ENCODE measurements at places on chromosomes 1 and 21.

DNA sequence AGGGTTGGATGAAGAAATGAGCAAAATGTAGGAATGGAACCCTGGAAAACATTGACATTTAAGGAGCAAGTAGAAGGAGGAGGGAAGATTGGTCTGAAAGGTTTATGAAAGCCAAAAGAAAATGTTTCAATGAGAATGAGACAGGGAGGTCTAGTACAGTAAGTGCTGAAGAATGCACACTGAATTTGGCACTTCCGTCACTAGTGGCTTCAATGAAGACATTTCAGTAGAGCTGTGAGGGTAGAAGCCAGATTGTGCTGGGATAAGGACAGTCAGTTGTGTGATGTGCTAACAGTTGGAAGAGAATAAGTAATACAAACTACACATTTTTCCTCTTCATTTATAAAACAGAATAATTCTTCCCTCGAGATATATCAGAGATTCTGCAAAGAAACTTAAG lies 17.1 kb downstream of the THEM4 start:
- no peak for DNase-seq

DNA sequence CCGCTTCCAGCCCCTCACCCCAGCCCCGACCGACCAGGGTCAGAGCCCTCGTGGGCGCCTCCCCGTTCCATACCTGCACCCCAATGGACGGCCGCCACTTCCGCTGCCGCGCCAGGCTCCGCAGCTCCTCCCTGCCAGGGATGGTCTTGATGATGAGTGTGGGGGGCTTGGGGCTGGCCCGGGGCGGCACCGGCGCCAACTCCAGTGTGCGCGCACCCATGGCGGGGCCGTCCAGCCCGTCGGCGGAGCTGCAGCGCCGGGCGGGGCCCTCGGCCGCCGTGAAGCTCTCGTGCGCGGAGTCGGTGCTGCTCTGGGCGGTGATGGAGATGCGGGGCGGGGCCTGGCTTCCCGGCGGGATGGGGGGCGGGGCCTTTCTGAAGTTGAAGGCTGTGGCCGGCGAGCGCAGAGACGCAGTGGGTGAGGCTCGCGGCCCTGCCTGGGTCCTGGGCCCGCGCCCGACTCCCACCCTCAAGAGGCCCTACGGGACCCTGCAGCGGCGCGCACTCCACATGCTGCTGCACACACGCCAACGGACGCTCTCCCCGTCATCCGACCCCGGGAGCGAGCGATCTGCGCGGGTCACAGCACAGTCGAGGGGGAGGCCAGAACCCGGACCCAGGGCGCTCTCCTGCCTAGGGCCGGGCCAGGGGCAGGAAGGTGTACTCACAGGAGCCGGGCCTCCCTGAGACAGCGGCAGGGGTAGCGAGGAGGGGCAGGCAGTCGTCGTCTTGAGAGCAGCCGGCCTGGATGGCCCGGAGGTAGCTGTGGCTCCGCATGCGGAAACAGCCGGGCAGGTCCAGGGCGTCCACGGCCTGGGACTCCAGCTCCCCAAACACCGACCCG lies 26.1 kb upstream of the SMIM12 start:
- DNase-seq: no peak

GRCh38 chr21:44711327-44712202 lies at the start of gene TSPEAR:
TSPEAR (minus strand) TSS chr21:44711572; CDS start chr21:44711514, 58 bp downstream.
- DNase-seq: no peak

- no peak for DNase-seq
Observed at GRCh38 chr1:234188454-234188792, 184.8 kb upstream of the COA6 start.

- no peak for DNase-seq
Observed at GRCh38 chr1:157975228-157975950, 18.1 kb upstream of the KIRREL1 start.

DNA sequence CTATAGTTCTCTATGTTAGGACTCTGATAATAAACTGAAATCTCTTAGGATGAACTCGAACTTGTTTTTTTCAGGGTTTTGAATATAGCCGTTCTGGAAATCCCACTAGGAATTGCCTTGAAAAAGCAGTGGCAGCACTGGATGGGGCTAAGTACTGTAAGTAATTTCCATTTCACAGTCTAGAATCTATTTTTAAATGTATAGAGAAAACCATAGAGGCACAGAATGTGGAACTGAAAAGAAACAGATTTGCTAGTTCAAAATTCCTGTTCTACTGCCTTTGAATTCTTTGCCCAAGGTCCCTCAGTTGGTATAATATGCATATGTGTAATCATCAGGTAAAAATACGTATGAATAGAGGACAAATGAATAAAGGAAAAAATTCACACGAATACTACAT lies 4.8 kb downstream of the CTH start:
- no peak for DNase-seq

DNA sequence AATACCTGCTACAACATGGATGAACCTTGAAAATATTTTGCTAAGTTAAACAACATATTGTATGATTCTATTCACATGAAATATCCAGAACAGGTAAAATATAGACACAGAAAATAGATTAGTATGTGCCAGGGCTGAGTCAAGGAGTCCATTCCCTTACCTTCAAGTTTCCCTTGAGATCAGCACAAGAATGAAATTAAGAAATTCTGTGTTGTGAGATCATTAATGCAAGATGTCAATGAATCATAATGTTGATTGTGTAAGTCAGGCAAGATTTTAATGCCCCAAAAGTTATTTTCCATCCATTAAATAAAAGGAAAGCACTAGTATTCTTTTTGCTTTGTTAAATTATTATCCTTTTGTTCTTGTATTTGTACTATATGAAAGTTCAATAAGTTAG lies 139.4 kb downstream of the MRPL39 start:
- no peak for DNase-seq

DNA sequence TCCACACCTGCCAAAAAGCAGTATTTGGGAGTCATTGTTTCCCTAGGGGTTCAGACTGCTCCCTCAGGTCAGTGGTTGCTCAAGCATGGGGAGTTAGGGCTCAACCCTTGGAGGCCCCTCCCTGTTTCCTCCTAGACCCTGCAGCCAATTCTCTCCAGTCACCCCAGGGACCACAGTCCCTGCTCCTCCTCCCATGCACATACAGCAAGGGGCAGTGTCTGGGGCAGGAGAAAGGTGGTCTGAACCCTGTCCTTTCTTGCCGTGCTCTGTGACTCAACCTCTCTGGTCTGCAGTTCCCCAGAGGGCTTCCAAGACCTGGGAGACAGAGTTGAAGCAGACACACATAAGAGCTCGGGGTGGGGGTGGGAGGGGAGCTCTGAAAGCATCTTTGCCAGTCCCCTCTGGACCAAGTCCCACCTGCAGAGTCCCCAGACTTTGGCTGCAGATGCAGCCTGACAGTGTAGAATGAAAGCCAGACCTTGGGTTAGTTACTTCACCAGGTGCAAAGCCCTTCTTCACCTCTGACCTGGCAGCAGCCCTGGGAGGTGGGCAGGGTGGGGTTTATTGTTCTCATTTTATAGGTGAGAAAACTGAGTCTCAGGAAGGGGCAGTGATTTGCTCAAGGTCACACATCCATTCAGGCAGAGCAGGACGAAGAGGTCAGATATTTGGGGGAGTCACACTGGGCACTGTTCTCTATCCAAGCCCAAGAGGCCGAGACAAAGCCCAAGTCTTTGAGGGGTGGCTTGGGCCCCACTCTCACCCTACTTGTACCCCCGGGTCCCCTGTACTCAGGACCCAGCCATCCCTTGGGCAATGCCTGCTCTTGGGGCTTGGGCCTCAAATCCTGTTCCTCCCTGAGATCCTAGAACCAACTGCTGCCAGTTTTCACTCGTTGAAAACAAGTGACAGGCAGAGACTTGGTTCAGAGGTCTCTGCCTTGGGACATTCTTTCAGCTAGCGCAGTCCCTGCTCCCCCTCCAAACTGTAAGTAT lies 748 bp downstream of the PDZK1IP1 start:
- DNase-seq: no peak

DNA sequence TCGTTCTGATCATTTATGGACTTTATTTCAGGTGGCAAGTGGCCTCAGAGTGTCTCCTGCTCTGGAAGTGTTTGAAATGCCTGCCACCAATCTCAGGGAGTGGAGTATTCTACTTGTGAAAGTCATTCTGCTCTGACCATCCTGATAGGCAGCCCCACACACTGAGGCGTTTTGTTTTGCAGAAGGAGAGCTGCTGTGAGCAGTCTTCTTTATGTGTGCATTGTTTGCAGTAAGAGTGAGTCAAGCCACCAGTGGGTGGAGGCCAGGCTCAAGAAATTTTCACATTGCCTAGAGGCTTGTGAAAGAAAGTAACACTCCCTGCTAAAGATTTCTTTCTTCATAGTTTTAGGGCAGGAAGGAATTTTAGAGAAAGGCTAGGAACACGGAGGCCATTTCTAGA lies 204.4 kb downstream of the SLC35F3 start:
- no peak for DNase-seq

DNA sequence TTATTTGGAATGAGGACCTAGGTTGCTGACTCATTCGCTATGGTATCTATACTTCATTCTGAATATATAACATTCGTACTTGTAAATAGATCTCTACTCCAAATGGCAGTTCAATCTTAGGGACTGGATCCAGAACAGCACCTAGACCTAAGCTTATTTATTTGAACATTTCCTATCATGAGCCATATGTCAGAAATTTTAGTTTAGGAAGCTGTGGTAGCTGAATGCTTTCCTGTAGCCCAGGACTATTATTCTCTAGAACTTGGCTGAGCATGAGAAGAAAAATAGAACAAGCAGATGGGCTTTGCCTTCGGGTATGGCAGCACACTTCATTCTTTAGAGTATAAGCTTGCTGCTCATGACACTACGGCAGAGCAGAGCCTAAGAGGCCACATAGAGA lies 1114.4 kb upstream of the B3GALT2 start:
- DNase-seq: no peak

DNA sequence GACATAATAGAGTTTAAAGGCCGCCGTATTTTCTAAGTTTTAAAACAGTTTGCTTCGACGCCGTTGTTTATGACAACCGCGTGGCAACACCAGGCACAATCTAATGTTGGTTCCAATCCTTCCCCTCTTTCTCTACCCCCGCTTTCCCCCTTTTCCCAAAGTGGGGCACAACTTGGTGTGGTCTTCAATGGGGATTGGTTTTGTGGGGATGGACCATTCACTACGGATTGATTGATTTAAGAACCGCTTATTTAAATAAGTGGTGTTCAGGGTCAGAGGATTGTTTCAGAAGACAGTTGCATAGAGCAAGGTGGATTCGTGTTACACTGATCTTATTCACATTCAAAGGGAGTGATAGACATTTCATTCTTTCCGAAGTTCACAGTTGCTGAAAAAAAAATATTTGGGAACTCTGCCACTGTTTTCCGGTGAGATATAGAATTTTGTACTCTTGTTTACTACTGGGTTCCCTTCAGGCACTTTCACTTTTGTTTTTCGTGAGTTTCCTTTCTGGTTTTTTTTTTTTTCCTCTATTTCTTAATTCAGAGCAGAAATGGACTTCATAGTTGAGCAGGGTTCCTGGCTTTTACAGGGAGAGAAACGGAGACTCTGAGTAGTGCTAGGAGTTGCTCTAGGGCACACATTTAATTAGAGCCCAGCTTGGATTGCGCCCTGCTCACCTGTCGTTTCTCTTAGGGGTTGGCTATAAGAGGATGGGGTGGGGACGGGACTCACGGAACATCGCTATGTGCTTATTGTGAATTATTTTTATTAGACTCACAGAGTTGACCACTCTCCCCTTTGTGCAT lies 79.6 kb upstream of the AK4 start:
- DNase-seq: peak; percentile 59

DNA sequence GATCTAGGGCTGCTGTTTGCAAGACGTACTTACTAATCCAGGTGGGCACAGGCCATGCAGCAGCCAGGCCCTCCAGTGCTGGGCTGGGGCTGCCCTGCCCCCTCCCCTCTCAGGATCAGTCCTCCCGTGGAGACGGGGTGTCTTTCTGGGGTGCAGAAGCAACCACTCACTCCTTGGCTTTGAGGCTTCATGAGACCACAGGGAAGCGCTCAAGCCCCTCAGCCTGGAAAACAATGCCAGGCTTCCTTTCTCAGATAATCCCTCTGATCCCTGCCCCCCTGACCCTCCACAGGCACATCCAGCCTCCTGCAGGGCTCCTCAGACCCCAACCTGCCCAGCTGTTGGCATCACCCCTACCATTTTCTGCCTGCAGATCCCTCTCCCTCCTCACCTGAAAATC lies 13.9 kb upstream of the C2CD2 start:
- no peak for DNase-seq

DNA sequence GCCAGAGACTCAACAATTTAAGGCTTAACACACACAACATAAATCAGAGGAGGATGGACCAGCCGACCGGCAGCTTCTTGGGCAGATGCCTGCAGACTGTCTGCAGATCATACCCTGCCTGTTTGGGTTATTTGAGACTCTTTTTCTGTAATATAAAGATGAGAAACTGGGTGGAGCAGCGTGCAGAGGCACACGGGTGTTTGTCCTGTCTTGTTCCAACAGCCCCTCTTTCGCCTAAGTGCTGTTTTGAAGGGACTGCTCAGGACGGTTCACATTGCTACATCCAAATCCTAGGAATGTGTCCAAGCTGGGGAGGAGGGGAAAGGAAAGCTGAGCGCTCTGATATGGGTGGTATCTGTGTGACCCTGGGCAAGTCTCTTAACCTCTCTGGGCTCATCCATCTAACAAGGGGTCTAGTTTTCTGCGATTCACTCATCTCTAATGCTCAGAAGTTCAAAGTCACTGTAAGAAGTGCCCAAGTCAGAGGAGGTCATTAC lies 149.9 kb downstream of the CLIC6 start:
- no peak for DNase-seq

GRCh38 chr21:35086357-35086756 lies 37.3 kb upstream of the RUNX1 start:
- no peak for DNase-seq

DNA sequence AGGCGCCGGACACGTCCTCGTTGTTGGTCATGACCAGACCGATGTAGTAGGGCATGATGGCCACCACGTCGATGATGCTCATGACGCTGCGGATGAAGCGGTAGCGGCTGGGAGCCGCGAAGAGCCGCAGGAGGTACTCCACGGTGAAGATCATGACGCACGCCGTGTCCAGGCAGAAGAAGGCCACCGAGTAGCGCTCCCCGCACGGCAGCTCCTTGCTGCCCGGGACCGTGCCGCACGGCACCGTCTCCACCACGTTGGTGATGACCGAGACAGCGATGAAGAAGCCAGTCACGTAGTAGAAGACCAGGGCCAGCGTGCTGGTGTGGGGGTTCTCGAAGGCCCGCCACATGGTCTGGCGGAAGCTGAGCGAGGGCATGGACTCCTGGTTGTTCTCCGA lies 7.6 kb downstream of the KCND3 start:
- DNase-seq: no peak

GRCh38 chr1:94514095-94514727 lies 27.3 kb downstream of the F3 start:
- DNase-seq: peak; percentile 7

DNA sequence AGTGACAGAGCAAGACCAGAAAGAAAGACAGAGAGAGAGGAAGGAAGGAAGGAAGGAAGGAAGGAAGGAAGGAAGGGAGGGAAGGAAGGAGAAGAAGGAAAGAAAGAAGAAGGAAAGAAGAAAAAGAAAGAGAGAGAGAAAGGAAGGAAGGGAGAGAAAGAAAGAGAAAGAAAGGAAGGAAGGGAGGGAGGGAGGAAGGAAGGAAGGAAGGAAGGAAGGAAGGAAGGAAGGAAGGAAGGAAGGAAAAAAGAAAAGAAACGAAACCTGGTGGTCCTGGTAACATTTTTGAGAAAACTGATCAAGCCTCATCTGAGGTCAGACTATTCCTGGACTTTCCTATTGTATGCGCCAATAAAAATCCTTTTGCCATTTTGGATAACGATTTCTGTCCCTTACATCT lies 8.2 kb upstream of the CTTNBP2NL start:
- DNase-seq: no peak
